ENCODE measurements at places on chromosomes 5 and 9.

DNA sequence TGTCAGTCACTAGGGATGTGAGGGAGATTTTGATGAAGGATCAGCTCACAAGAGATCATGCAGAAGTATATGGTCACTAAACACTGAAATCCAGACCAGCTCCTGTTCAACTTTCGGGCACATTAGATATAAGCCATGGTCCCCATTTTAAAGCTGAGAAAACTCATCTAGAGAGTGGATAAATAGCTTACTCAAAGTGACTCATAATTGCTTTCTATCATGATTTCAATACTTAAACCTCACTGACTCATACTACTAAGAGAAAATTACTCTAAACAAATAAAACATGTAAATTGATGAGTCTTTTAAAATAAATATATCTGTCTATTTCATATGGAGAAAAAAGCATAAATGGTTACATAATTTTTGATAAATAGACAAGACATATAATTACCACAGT is 567.7 kb downstream of the TLR4 start:
- DNase-seq: no peak

- no peak for DNase-seq
Measured at GRCh38 chr5:96219580-96220281, 213.3 kb downstream of the PCSK1 start.

- DNase-seq: no peak
Measured at GRCh38 chr9:98913705-98914104, 30.0 kb upstream of the COL15A1 start.

- DNase-seq: no peak
Measured at GRCh38 chr5:81925009-81925408, 46.8 kb upstream of the ATG10 start.

GRCh38 chr9:135978642-135979546 is 17.7 kb upstream of the UBAC1 start:
- no peak for DNase-seq

- DNase-seq: no peak
Measured at GRCh38 chr5:146799231-146799630, 79.3 kb downstream of the PPP2R2B start.

All from GM13977 (cell line).